Stimulated activated CD4-positive, alpha-beta T cell treated with anti-CD3 and anti-CD28 coated beads, Interleukin-4, amount 100 ng/mL, for 1 hour (primary cell): ENCODE measurements at places on chromosomes 4 and X.

DNA sequence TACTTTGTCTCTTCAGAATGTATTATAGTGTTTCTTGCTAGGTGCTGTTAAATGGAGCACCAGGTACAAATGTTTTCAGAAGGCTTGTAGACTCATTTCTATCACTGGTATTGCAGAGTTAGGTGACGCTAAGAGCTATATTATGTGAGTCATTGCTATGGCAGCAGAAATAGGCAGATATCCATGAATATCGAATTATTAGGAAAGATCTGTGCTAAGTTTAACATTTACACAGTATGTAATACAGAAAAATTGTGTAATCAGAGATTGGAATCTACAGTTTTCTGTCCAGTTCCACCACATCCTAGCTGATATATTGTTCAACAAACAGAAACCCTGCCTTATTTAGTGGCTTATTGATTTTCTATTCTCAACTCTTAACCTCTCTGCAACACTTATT, 1025.5 kb downstream of the STIM2 start:
- DNase-seq = no peak

DNA sequence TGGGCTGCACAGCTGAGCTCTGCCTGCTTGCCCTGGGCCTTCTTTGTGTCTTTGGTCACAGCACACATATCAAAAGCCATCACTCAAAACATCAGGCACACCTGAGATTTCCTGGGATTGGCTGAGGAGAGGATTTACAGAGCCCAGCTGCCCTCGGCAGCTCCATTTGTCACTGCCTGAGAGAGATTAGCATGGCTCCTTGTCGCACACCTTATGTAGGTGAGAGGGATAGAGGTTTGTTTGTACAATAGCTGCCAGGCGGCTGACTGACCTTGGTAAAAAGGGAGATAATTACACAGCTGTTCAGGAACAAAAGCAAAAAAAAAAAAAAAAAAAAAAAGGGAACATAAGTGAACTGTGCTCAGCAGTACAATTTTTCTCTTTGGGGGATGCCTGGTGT, 63.2 kb downstream of the MGST2 start:
- DNase-seq = no peak

DNA sequence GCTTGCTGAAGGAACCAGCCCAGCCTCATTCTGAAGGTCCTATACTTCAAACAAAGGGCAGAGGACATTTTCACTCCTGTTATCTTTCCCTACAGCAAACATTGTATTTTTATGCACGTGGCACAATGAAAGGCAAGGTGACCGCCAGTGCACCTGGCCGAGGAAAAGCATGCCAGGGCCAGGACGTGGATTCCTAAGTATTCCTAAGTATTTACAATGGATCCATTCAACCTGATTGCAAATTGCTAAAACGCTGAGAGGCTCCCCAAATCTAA, 127.9 kb upstream of the FTHL17 start:
- no peak for DNase-seq

DNA sequence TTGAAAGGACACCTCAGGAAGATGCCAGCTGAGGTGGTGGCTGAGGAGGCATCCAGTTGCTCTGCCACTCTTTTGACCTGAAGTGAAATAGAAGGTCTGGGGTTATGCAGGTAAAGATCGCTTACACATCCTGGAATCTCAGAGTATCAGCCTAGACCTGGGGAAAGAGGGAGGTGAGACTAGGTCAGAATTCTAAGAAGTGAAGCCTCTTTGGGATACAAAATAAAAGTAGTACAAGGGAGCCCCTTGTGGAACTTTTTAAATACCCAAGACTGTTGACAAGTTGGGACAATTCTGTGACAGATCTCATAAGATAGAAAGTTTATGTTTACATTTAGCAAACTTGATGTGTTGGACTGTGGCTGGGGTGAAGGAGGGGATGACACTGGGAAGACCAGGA, 263.1 kb downstream of the SPRY1 start:
- DNase-seq = no peak

- DNase-seq = no peak
Measured at GRCh38 chrX:259692-260355, 21.4 kb upstream of the PLCXD1 start.

GRCh38 chr4:91758487-91758886, 545.3 kb upstream of the GRID2 start:
- no peak for DNase-seq

GRCh38 chr4:185916683-185917082, 104.7 kb upstream of the SORBS2 start:
- DNase-seq = no peak
